Stimulated activated CD8-positive, alpha-beta memory T cell treated with anti-CD3 and anti-CD28 coated beads, Interleukin-15, amount 100 ng/mL, for 48 hours (primary cell): ENCODE measurements at places on chromosomes 3 and 15.

- DNase-seq = no peak
Measured at GRCh38 chr3:32816439-32817256, 1.1 kb upstream of the TRIM71 start.

GRCh38 chr15:69275933-69276560 is 22.7 kb upstream of the PAQR5 start:
- no peak for DNase-seq

GRCh38 chr3:126212620-126213378 is 32.4 kb upstream of the ALDH1L1 start:
- no peak for DNase-seq

GRCh38 chr3:52038227-52038626 is 18.1 kb downstream of the DUSP7 start:
- no peak for DNase-seq

GRCh38 chr3:175737646-175738572 is 878.8 kb downstream of the NAALADL2 start:
- DNase-seq = no peak

- DNase-seq = no peak
Measured at GRCh38 chr3:171339598-171339997, 120.6 kb downstream of the TNIK start.

DNA sequence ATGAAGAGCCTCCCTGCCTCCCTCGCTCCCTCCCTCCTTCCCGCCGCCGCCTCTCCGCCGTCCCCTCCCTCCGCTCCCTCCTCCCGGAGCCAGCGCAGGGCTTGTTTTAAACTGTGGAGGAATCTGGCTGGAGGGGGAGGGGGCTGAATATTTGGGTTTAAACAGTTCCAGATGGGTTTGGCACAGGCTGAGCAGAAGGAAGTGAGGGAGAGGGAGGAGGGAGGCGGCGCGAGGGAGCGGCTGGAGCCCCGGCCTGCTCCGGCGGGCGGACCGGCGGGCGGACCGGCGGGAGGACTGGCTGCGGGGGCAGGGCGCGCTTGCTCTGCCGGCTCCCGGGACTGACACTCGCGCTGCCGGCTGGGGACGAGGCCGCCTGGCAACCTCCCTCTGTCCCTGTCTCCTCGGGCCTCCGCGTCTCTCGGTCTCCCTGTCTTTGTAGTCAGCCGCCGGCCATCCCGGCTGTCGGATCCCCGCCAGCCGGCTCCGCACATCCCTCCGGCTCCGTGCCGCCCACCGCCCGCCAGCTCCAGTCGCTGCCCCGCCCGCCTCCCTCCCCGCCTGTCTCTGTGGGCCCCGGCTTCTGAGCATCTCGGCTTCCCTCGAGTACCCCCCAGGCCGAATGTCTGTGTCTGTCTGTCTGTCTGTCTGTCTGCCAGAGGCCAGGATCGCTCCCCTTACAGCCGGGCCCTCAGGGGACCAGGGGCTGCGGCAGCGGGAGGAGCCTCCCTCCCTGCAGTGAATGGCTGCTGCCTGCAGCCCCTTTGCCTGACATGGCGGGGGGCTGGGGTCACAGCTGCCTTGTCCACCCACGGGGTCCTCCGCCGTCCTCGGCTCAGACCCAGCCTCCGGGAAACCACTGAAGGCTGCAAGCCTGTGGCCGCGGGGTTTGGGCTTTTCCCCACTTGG is 7.6 kb downstream of the EPHB3 start:
- DNase-seq = no peak

- no peak for DNase-seq
Measured at GRCh38 chr15:52428297-52428696, 100.4 kb downstream of the MYO5A start.

GRCh38 chr15:84398763-84399701 is 163.5 kb downstream of the GOLGA6L4 start:
- DNase-seq = no peak

- no peak for DNase-seq
Measured at GRCh38 chr3:47852604-47853602, 50.0 kb downstream of the DHX30 start.

DNA sequence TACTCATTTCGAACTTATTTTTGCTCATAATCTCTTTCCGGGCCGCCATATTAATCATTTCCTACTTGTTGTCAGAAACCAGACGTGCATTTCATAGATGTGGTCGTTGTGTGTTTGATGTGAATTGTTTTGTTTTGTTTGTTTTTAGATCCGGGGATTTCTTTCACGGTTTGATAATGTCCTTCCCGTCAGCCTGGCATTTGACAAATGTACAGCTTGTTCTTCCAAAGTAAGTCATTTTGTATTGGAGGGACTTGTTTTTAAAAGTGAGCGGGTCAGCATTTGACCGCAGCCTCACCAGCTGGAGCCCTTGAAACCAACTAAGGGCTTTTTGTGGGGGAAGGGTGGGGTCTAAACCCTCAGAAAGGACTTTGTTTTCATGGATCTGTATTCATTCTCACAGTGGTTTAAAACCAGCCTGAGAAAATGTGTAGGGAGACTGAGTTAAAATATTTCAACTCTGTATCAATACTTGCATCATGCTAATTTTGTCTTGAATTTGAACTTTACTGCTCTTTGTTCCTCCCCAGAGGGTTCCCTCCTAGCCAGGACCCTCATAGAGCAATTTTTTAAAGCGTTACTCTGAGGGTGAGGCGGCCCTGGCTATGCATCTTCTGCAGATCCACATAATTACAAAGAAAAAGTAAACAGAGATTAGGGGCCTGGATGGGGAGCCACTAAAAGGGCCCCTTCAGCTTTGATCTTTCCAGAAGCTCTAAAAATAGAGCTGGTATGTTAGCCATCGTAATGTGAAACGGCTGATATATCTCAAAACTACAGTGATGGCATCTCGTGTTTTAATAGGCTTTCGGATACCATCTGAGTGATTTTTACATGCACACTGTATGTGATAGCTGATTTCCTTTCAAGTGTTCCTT is 107.9 kb downstream of the ATG7 start:
- no peak for DNase-seq

DNA sequence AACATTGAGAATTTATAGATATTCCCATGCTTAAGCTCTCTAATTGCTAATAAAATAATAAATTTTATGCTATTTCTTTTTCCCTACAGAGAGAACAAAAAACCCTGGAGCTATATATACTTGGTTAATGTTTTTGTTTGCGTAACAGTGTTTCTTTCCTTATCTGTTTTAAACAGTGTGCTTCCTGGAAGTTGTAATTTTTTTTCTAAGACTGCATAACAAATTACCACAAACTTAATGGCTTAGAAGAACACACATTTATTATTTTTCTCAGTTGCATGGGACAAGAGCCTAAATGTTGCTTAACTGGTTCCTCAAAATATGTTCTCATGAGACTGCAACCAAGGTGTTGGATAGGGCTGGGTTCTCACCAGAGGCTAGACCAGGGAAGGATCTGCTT is 49.7 kb upstream of the DPH6 start:
- no peak for DNase-seq

- no peak for DNase-seq
Measured at GRCh38 chr3:174700736-174701135, 158.4 kb upstream of the NAALADL2 start.

GRCh38 chr3:159499031-159499793 is 489.4 kb upstream of the IL12A start:
- DNase-seq = no peak

DNA sequence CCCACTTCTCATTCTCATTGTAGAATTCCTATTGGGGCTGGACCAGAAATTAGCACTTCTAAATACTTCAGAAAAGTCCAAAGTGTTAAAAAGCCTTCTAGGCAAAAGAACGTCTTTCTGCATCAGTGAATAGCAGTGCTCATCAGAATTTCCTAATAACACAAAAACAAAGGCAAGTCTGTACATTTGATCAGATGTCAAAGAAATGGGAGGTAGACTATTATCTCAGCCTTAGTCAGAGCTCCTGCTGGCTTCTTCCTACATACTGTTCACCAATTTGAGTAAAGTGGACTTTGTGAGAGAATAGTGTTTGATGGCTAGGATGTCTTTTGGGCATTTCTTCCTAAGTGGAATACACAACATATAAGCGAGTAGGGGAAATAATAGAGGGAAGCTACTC is 48.7 kb downstream of the FOXB1 start:
- DNase-seq = no peak

- no peak for DNase-seq
Measured at GRCh38 chr3:52881871-52882270, 15.5 kb downstream of the STIMATE start.

DNA sequence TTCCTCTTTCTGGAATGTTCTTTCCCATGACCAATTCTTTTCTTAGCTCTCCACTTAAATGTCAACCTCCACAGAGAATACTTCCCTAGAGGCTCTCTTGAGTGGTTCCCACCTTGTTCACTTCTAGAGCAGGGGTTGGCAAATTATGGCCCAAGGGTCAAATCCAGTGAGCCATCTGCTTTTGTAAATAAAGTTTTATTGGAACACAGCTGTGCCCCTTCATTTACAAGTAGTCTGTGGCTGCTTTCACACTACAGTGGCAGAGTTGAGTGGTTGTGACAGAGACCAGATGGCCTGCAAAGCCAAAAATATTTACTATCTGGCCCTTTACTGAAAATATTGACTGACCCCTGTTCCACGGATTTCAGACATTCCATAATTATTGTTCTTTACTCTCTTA is 166.2 kb downstream of the WNT5A start:
- DNase-seq = no peak

DNA sequence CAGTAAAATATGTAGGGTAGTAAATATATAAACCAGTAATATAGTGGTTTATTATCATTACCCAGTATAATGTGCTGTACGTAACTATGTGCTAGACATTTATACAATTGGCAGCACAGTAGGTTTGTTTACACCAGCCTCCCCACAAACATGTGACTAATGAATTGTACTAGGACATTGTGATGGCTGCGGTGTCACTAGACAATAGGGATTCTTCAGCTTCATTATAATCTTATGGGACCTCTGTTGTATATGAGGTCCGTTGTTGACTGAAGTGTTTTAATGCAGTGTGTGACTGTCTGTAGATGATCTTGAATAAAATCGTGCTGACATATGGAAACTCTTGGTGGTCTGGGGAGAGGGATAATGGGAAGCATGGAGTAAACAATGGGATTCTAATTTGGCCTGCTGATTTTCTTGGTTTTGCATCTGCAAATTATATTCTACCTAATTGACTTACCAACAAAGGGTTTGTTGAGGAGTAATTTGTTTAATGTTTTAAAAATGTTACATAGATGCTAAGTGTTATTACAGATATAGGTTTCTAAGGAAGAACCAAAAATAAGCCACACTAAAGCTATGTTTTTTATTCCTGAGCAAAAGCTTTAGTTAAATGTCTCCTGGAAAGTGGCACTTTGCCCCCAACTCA is 496.5 kb upstream of the TBL1XR1 start:
- DNase-seq = no peak

DNA sequence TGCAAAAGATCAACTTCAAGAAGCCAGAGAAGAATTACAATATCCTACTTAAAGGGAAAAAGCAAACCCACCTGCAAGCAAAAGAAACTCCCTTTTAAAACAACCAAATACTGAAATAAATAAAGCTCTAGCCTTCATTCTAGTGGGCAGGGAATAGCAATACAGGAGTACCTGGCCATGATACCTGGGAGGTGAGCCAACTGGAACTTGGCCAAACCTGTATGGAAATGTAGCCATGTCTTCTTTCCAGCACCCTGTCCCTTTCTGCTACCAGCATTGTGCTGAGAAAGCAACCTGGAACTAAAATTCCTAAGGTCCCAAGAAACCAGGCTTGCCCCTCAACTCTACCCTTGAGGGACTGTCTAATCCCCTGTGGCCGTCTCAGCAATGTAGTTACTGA is 530.0 kb downstream of the EPHB1 start:
- DNase-seq = no peak
